GOT3 (cell line): ENCODE measurements at places on chromosomes 4 and X.

DNA sequence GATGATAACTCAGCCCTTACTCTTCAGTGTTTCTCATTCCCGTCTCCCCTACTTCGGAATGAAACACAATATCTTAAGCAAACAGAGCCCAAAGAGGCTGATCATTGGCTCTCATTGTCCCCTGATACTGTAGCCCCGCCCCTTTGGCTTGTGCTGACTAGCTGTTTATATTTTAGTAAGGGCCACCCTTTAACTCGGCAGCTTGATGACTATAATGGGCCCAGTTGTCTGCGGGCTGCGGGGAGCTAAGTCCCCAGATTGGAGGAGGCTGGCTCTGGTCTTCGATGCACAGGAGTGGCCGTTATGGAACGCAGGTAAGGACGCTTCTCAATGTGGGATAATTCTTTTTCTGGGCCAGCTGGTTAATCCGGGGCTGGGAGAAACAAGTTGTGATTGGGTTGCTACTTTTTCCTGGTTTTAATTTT, at the start of gene TRIM2:
Gene TRIM2, plus strand, starts transcription at position 197 of the 425 bp plus-strand sequence. Its CDS starts 88 bp downstream, at position 285.
- DNase-seq, result no peak

- no peak for DNase-seq
Measured at GRCh38 chrX:79630033-79631009, 263.2 kb upstream of the ITM2A start.

GRCh38 chr4:164536814-164537213, 217.1 kb upstream of the SMIM31 start:
- DNase-seq, result no peak

- DNase-seq, result no peak
Measured at GRCh38 chrX:129646566-129647417, 8.0 kb downstream of the APLN start.

- no peak for DNase-seq
Measured at GRCh38 chr4:1345903-1346780, 866 bp upstream of the UVSSA start.

DNA sequence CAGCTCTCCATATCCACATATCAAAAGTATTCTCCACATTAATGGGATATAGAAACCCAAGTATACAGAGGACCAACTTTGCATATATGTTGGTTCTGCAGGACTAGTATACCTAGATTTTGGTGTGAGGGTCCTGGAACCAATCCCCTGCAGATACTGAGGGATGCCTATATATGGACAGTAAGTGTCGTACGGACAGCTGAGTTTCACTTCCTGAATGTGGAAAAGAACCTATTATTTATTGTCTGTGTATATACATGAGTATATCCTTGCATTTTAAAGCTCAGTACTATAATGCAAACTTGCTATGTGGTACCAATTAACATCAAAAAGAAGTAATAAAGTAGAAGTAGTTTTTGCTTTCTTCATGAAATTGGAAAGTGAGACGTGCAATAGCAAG, 101.9 kb downstream of the FBXW7 start:
- no peak for DNase-seq

DNA sequence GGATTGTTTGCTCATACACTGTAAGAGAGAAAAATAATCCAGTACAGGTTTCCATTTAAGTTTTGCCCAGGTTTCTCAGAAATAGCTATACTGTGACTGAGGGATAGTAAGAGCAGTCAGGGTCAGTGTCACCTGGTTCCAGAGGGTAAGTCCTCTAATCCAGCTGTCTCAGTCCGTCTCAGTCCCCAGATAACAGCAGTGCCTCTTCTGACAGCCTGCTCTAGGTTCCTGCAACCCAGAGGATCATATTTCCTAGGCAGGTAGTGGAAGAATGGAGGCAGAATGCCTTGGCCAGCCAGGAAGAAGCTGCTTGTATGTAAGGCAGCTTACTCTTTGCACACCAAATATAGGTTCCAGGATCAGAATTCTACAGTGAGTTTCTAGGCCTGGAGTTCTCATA, 22.6 kb upstream of the GNRHR start:
- no peak for DNase-seq

DNA sequence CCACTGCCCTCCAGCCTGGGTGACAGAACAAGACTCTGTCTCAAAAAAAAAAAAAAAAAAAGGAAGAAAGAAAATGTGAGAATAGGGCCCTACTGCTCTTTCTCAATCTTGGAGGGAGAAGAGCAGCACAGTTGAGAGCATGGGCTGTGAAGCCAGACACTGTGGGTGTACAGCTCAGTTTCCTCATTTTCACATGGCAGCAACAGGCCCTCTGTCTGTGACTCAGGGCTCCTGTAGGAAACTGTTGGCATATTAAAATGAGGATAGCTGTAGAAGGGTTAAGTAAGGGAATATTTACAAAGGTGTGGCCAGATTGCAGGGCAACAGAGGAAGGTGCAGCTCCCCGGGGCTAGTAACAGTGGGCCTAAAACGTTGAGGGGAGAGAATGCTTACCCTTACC, 3.4 kb downstream of the AKAP14 start:
- no peak for DNase-seq

- no peak for DNase-seq
Measured at GRCh38 chr4:73576381-73576780, 43.9 kb downstream of the RASSF6 start.
